ENCODE measurements at places on chromosomes 12 and 14.

GRCh38 chr12:77087427-77087826, 22.1 kb upstream of the E2F7 start:
- no peak for DNase-seq

- DNase-seq, result no peak
Measured at GRCh38 chr14:41404126-41404525, 202.6 kb upstream of the LRFN5 start.

- no peak for DNase-seq
Measured at GRCh38 chr12:68263366-68263765, 10.0 kb upstream of the IL22 start.

DNA sequence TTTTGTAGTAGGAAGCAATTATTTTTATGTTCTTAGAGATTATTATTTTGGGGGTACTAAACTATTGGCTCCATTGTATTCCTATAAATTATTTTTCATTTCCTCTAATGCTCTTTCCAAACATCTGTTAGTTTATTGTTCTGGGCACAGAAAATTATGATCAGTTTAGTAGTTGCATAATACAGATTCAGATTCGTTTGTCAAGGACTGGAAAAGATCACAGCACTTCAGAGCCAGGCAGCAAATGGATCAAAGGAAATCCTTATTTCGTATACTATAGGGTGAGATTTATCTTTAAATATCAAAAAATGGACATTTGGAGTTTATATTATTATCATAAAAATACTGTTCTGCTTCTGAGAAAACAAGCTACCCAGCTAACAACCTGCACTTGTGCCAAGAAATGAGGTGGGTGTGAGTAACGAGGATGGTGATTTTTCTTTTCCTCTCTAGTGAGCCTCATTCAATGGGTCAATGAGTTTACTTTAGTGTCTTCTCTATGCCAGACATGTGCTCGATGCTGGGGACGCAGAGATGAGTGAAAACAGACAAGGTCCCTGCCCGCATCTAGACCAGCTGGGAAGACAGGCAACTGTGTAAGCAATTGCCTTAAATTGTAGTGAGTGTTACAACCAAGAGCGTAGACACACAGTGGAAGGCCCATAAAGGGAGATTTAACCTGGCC, 208.6 kb upstream of the PLXNC1 start:
- DNase-seq, result no peak

DNA sequence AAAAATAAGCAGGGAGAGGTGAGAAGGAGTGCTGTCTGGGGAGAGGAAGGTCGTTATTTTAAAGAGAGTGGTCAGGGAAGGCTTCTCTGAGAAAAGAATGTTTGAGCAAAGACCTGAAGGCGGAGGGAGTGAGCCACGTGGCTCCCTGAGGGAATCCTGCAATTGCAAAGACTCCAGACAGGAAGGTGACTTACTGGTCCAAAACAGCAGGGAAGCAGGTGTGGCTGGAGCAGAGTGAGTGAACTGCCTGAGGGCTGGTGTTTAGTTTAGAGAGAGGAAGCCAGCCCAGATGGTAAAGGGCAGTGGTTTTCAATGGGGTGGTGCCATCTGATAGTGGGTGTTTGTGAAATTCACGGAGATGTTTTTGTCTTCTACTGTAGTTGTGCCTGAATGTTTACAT, 58.8 kb upstream of the LTA4H start:
- no peak for DNase-seq

DNA sequence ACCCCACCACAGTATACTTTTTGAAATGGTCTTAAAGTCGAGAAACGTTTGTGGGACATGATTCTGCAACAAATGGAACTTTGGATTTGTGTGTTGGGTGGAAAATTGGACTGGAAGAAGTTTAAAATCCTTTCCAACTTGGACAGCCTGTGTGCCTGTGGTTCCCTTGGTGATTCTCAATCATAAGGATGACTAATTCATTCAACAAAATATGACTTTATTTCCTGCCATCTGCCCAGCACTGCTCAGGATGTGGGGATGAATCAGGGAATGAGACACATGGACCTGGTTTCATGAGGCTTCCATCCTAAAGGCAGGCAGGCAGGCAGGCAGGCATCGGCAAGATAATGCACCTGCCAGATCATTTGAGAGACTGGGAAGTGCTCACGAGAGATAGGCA, 57.3 kb upstream of the TMEM132D start:
- no peak for DNase-seq

- DNase-seq, result no peak
Measured at GRCh38 chr12:101277443-101277842, 2.5 kb upstream of the UTP20 start.

DNA sequence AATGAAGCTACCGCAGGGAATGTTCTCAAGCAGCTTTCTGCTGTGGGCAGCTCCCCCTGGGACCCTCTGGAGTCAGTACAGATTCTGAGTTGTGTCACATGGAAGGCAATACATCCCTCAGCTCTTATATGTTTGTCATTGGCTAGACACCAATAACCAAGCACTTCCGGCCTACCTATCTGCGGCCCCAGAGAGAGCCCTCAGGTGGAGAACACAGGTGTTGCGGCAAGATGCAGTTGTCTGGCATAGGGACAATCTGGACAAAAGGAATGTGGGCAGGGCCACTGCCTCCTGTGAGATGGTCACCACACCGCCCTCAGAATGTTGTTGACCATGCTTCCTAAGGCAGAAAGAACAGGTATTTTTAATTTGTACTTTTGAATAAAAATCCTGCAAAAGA, 118.7 kb downstream of the BRMS1L start:
- DNase-seq, result peak; percentile 38

DNA sequence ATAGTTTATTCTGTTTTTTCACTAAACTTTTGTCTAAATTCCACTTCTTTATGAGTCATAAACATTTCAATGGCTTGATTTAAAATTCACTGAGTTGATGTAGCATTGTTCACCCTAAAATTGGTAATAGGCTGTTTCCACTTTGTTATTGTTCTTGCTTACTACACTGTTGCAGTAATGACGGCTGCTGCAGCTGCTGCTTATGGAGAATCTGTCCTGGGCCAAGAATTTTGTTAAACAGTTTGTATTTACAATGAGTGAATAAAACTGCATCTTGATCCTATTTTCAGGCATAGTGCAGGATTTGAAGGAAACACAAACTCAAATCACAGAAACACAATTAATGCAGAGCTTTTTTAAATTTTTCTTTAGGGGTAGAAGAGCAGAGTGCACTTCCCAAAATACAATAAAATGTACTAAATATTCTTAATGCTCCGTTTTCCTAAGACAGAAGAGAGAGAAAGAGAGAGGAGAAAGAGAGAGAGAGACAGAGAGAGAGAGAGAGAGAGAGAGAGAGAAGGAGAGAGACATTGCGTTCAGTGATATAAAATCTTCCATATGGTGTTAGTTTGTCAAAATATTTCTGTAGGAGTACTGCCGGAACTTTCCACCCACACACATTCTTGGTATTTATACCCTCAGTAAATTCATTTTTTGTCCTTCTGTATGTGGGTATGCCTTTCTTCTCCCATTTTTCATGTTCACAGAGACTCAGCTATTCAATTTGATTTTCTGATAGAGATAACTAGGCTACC, 266.4 kb downstream of the LRFN5 start:
- no peak for DNase-seq

DNA sequence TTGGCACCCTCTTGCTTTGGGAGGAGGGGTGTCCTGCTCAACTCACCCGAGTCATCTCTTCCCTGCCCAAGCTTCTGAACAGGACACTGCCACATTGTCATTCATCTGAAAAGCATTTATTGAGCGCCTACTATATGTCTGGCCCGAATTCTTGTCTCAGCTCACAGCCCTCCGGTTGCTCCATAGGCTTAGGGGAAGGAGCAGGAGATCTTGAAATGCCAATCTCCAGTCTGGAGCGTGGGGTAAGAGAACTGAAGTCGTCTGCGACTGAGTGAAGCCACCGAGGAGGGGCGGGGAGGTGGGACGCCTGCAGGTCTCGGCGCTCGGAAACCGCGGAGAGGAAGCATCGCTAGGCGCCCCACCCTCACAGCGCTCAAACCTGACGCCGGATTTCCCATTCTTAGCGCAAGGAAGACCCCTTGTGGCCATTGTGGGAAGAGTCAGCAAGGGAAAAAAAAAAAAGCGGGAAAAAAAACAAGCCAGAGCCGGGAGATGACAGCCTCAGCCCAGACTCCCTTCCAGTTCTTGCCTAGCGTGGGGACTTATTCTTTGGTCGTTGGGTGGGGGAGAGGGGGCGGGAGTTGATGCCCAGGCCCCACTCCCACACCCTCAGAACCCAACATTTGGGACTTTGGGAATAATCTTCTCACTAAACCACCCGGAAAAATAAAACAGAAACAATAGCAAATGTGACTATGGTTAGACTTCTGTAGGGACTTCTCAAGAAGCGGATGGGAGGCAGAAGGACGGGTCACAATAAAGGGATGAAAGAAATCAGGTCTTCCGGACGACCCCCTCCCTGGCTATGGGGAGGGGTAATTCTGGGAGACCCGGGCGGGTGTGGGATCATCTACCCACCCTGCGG, 28.2 kb upstream of the SMUG1 start:
- peak; percentile 80 for DNase-seq

DNA sequence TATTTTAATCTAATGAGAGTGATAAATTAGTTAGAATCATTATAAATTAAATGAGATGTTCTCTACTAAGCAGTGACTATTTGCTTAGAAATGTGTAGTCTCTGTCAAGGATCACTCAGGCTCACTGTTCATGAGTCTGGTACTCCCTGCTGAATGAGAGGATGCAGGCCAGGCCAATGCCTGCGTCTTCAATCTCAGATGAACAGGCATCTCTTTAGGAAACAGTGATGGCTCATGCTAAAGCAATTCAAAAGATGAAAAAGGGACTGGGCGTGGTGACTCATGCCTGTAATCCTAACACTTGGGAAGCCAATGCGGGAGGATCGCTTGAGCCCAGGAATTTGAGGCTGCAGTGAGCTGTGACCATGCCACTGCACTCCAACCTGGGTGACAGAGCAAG, 106.8 kb downstream of the ZFC3H1 start:
- DNase-seq, result no peak

GRCh38 chr12:117092886-117093285, 6.3 kb downstream of the TESC start:
- no peak for DNase-seq

- DNase-seq, result peak; percentile 68
Measured at GRCh38 chr12:44876544-44877410, 662 bp upstream of the NELL2 start.

DNA sequence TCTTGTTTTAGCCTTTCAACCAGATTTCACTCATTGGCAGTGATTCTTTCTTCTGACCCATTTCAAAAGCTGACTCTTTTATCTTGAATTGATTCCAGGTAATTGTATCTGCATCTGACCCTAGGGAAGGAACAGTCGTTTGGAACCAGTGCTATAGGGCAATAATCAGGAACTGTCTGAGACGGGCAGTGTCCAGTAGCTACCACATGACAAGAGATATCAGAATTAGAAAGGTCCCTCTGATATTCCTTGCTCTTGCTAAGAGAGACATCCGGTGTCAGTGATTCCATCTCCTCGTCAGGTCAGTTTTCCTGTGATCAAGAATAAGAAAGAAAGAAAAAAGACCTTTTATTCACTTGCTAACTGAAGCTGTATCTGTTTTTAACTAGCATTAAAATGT, 47.8 kb upstream of the PDE3A start:
- DNase-seq, result no peak

DNA sequence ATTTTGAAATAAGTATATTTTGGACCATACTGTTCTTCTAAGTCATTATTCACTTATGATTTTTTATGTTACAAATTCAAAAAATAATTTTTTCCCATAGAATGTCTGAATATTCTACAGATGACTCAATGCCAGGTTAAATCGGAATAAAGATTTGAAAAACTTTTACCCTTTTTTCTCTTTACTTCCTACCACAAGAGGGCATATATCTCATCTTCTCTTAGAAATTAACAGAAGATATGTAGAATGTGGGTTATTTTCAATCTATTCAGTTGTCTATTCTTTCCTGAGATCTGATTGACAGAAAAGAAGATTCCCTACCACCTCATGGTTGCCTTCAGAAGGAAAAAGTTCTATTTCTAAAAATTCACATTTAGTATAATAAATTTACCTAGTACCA, 53.0 kb upstream of the KITLG start:
- DNase-seq, result no peak

- DNase-seq, result no peak
Measured at GRCh38 chr12:56206452-56207166, 15.1 kb downstream of the RNF41 start.

GRCh38 chr12:96687719-96688118, 198.3 kb downstream of the CFAP54 start:
- DNase-seq, result no peak

DNA sequence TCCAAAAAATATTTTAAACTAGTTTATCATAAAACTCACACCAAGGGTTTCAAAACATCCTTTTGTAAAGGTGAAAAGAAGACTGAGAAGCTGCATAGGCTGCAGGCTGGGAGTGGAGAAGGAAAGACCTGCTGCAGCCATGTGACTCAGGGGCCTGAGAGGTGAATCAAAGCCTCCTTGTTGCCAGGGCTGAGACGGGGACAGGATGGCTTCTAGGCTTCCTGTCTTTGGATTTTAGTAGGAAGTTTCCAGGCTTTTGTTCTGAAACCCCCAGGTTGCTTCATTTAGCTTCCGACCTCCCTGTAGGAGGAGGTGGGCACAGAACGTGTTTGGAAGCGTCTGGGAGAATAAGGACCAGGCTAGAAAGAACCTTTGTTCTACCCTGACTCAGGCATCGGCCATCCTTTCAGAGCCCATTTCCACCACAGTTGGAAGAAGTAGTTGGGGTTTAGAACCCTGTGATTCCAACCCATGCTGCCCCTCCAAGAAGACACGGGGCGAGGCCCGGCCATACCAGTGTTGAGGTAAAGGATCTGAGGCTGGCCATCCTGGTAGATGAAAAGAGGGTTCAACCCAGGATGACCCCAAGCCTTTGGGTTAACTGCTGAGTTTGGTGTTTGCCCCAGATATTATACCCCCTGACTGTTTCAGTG, 122.4 kb downstream of the SLC25A47 start:
- no peak for DNase-seq

DNA sequence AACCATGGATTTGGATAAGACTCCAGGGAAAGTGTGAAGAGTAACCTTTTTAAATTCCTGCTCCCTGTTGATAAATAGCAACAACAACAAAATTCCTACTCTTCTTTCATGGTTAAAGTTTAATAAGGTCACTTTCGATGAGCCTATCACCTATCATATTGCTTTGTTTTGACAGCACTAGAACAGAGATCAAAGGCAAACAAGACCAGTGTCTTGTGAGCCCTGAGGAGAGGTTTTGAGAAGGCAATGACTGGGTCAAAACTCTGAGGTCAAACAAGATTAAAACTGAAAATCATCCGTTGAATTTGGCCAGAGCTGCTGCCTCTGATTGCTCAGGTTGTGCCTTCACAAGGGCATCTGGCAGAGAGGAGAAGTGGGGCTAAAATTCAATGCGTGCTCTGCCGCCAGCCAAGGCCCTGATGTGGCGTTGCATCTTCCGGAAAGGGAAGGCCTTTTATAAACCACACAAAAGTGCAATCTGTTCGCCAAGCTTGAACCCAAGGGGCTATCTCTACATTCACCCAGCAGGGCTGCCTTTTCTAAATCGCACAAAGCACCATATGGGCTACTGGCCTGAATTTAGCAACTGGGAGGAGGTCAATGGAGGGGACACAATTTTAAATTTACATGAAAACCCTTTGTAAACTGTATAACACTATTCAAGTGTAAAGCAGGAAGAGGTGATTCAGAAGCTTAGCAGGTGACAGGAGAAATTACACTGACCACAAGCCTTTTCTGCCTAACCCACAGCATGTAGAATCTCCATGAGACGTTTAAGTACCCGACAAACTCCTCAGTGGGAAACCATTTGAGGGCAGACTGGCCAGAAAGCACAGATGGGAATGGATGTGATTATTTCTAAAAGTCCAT, 140.8 kb downstream of the DAD1 start:
- DNase-seq, result no peak

GRCh38 chr14:87325741-87326140, 667.2 kb downstream of the GALC start:
- DNase-seq, result no peak
